ENCODE measurements at places on chromosomes 16 and 17.

- no peak for DNase-seq
These were observed 11.2 kb upstream of the DNAH17 start for GRCh38 chr17:78588258-78589030.

- DNase-seq = no peak
These were observed 11.5 kb upstream of the ATP6V0C start for GRCh38 chr16:2501946-2502895.

DNA sequence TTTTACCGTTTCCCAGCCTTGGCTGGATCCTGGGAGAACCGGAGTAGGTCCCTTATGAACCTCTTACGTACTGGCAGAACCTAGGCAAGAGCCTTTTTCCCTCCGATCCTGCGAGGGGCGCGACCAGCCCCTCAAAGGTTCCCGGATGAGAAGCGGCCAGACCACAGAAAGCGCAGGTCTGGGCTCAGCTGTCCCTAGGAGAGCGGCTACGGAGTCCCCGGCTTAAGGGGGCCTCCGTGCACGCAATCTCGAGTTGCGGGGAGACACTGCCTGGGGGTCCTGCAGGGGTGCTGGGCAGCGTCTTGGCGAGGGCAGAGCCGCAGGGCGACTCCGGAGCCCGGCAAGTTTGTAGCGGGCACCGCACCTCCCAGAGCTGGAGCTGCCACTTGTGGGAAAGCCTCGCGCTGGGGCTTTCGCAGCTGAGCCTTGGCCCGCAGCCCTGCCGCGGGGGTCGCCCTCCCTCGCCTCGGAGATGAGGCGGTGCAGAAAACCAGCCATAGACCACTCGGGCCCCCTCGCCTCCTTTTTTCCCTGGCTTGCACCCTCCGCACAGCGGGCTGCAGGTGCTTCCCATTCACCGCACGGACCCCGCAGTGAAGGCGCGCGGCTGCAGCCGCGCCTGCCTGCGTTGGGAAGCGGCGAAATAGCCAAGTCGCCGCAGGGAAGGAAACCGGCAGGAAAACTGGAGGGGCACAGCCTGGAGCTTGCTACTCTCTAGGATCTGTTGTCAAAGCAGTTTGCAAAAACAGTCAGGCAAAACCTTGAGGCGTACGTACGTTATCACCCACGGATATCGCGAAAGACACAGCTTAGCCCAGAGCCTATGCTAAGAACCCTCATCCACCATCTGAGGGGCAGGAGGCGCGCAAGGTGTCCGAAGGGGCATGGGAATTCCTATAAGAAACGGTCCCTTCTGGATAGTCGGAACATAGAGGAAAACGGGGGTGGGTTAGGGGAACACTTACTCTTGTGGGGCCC, 834 bp downstream of the CDH8 start:
- DNase-seq = no peak

DNA sequence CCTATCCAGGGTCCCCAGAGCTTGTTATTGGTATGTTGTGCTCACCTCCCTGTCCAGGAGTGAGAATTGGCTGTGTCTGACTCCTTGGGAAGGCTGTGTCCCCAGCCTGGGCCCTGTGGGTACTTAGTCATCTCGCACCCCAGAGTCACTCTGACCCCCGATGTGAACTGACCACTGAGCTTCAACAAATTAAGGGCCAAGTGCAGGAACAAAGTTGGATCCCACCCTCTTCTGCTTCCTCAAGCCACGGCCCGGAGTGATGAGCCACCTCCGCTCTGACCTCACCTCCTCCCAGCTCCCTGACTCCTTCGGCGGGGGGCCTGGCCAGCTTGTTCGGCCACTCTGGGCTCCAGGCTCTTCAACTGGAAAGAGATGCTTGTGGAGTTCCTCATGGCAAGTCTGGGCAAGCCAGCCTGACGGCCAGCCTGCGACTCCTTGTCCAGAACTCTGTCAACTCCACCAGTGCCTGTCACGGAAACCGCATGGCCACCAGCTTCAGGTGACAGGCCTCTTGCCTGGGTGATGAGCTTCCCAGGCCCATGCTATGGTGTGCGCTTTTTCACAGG, 22.3 kb upstream of the MPRIP start:
- no peak for DNase-seq

GRCh38 chr17:37463039-37463438, 26.7 kb upstream of the DUSP14 start:
- DNase-seq = no peak

All from stimulated activated CD4-positive, alpha-beta T cell treated with anti-CD3 and anti-CD28 coated beads, TNF-alpha, amount 100 ng/mL, for 48 hours (primary cell).